Stimulated activated CD4-positive, alpha-beta T cell treated with anti-CD3 and anti-CD28 coated beads, Interleukin-1b, Interleukin-23, amount 100 ng/mL, for 4 hours (primary cell): ENCODE measurements at places on chromosomes 2 and 18.

GRCh38 chr18:3900327-3900726 is 450.4 kb downstream of the TGIF1 start:
- DNase-seq, result no peak

- no peak for DNase-seq
Observed at GRCh38 chr2:61288070-61288841, 126.3 kb downstream of the C2orf74 start.

DNA sequence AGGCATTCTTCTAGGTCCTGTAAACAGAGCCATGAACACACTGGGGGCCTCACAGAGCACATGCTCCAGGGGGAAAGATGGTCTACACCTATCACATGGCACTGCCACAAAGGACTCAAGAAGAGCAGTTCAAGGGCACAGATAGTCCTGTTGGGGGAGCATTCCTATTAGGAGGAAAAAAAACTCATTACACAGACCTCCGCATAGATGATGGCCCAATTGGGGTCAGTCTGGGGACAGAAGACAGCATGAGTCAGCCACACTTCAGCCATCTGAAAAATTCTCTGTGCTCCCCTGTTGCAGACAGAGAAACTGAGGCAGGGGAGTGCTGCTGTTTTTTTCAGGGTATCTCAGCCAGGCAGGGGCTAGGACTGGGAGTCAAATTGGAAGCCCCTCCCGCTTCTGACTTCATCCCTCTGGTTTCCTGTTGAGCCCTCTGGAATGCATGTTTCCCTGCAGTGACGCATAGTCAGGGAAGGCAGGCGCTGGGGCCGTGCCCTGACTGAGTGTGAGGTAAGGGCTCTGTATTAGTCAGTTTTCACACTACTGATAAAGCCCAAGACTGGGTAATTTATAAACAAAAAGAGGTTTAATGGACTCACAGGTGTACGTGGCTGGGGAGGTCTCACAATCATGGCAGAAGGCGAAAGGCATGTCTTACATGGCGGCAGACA is 67.9 kb downstream of the RHOB start:
- no peak for DNase-seq

DNA sequence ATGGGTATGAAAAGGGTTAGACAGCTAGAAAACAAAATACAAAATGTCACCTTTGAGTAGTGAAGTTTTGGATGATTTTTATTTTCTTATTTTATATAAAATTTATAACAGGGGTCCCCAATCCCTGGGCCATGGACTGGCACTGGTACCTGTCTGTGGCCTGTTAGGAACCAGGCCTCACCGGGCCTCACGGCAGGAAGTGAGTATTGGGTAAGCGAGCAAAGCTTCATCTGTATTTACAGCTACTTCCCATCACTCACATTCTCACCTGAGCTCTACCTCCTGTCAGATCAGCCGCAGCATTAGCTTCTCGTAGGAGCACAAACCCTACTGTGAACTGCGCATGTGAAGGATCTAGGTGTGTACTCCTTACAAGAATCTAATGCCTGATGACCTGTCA is 202.8 kb upstream of the TWIST2 start:
- DNase-seq, result no peak

- no peak for DNase-seq
Observed at GRCh38 chr2:193231634-193232033, 1036.9 kb upstream of the TMEFF2 start.

DNA sequence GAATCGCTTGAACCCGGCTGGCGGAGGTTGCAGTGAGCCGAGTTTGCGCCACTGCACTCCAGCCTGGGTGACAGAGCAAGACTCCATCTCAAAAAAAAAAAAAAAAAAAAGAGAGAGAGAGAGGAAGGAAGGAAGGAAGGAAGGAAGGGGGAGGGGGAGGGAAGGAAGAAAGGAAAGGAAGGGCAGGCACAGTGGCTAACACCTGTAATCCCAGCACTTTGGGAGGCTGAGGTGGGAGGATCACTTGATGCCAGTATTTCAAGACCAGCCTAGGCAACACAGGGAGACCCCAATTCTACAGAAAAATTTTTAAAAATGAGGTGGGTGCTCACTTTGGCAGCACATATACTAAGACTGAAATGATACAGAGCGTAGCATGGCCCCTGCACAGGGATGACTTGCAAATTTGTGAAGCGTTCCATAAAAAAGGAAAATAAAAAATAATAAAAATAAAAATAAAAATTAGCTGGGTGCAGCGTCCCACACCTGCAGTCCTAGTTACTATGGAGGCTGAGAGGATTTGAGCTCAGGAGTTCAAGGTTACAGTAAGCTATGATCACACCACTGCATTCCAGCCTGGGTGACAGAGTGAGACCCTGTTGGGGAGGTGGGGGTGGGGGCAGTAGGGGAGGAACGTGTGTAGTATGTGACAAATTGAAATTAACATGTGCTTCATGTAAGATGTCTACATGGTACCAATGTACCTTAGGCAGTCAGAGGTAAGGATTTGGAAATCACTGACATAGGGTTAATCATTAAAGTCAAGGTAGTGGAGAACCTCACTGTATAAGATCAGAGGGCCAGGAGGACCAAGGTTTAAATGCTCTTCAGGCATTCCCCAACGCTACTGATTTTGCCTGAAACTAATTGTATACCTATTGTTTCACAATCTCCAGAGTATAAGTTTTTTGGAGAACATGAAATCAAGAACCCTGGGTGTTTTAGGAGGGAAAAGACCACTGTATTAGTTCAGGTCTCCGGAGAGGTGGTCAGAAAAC is 1.4 kb downstream of the WDCP start:
- DNase-seq, result no peak

DNA sequence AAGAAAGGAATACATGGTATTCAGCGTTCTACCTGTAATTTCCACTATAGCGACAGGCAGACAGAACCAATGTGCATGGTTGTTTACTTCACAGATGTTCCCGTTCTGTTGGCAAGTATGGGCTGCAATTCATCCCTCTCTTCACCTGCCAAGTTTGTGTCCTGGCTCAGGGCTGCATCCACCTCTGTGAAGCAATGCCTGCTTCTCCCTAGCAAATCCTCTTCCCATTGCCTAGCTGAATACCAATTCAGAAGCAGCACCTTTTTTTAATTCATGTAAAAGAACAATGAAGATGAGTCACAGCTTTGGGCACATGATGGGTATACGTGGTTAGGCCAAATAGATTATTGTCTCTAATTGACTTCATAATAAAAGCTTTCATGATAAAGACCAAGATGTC is 54.7 kb upstream of the LRATD1 start:
- DNase-seq, result no peak

DNA sequence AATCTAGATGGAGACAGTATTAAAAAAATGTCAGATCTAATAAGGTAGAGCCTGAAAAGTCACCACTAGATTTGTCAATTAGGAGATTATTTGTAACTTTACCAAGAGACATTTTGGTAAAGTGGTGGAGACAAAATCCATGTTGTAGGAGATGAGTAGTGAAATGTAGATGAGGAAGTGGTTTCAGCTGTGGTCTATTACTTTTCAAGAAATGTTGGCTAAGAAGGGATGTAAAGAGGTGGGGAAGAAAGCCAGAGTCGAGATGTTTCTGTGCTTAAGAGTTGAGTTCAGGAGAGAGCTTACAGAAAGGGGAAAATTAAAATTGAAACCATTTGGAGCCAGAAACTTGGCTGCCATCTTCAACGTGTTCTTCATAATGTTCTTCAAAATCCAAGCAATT is 22.2 kb downstream of the ACVR2A start:
- no peak for DNase-seq

DNA sequence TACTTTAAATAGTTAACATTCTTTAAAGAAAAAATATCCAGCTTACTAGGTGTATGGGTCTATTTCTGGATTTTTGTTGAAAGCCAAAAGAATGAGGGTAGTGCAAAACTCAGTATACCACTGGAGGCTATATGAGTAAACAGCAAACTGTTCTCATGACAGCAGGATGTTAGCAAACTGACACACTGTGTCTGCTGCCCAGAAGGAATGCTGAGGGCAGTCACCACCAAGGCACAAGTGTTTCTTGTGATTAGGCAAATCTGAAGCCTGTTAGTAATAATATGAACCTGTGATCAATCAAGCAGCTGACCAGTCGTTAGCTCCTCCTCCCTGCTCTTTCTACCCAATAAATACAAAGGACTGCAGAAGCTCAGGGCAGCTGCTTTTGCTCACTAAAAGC is 50.5 kb upstream of the SULT1C3 start:
- no peak for DNase-seq

DNA sequence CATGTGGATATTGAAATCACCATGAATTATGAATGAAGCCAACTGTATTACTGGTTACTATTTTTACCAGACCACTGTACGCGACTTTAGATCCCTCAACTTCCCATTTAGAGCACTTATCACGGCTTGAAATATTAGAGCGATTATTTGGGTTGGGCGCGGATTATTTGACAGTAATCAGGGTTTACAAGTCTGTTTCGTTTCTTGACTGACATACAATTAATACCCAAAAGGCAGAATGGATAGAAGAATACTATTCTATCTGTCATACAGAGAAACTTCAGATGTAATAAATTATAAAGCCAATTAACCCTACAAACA is 496 bp upstream of the NAPG start:
- DNase-seq, result no peak

DNA sequence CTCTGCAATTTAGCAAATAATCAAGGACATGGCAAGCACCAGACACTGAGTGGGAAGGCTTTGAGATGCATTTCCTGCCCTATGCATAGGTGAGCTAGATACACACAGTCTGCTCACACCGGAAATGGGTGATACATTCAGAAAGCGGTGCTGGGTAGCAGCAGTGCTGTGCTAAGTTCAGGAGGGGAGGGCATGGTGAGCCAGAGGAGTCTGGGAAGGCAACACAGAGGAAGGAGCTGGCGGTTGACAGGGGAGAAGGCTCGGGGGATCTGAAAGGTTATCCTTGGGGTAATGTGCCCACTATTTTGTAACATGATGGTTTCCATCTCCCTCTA is 57.4 kb upstream of the EPAS1 start:
- DNase-seq, result peak; percentile 45

- no peak for DNase-seq
Observed at GRCh38 chr2:204003276-204003990, 66.9 kb downstream of the ICOS start.

DNA sequence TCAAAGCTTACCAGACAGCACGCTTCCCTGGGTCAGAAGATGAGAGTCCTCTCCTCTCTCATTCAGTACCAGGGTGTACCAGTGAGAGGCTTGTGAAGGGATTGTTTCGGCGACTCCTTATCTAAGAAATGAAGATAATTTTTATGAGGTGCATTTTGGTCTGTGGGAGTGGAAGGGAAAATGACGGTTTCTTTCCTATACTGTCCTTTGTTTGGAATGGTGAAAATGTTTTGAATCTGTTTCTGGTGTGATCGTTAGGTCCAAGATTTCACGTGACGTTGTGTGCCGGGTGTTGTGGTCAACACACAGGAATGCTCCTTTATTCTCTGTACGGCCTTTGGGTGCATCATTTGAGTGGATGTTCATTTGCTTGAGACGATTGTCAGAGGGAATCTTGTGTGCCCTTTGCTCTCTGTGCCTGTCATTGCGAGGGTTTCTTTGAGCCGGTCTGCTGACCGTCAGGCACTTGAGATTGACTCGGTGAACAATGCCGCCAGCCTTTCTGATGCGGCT is 183.5 kb downstream of the AGAP1 start:
- no peak for DNase-seq

DNA sequence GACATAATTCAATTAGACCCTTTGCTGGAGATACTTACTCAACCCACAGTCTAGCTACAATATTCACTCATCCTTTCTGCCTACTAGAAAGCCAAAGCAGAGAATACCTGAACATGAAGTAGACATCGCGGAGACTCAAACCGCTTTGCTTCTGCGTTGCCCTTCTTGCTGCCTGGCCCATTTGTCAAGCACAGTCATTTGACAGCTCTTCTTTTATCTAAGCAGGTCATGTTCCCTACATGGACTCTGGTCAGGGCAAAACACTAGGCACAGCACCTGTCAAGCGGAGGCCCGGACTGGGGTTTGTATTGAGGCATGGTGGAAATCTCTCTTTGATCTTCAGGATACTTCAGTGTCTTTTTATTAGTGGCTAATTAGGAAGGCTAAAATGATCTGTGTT is 89.7 kb downstream of the FARSB start:
- DNase-seq, result no peak

- DNase-seq, result no peak
Observed at GRCh38 chr18:44041553-44041952, 639.1 kb upstream of the SETBP1 start.

GRCh38 chr2:154264024-154264423 is 392.3 kb downstream of the GALNT13 start:
- DNase-seq, result no peak

DNA sequence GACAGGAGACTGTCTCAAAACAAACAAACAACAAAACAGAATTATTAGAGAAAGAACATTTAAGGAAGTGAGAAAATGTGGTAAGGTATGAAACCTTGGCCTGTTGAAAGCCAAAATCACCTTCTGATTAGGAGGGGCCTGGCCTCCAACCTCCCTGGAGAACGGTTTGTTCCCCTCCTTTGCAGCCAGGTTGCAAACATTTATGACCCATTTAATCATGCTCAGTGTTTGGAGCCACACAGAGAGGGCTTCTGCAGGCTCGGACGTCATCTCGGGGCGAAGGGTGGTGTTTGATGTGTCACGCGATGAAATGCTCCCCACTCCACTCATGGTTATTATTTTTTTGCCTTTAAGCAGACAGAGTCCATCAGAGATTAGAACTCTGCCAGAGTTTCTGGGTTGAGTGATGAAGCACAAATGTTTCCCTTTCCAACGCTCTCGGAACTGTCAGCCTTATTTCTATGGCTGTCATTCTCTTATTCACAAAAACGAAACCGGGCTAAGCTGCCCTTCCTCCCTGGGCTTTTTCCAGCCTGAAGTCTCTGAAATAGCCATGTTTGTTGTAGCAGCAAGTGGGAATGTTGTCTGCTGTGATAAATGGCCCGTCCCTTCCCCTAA is 33.6 kb upstream of the ROCK2 start:
- DNase-seq, result no peak

- DNase-seq, result no peak
Observed at GRCh38 chr2:112345030-112346027, 69.9 kb downstream of the ZC3H6 start.

DNA sequence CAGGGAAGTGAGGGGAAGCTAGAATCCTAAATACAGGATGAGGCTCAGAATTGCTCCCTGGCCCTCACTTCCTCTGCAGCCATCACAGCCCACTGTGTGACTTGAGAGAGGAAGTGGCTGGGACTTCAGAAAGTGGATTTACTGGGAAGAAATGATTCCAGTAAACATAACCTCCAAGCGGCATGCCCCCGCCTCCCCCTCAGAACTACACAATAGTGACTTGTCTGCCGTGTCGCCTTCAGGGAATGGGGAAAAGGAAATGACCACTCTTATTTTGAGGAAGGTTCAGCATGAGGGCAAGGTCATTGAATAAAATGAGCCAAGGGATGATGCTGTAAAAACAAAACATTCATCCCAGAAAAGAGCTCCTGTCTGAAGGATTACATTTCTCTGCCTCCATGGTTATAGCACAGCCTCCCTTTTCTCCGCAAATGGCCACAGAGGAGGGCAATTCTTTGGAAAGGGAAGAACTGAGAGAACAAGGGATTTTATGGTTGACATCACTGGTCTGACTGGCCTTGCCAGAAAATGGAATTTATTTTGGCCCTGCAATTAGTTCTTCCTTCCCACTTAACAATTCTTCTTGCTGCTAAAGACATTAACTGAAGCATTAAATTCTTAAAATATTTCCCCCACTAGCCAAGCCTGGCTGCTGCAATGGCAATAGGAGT is 78.9 kb upstream of the DAPL1 start:
- no peak for DNase-seq
